AG10803 (cell line): ENCODE measurements at places on chromosomes 7 and 10.

- peak; percentile 15 for DNase-seq
Observed at GRCh38 chr7:18511351-18512140, 16.0 kb downstream of the HDAC9 start.

DNA sequence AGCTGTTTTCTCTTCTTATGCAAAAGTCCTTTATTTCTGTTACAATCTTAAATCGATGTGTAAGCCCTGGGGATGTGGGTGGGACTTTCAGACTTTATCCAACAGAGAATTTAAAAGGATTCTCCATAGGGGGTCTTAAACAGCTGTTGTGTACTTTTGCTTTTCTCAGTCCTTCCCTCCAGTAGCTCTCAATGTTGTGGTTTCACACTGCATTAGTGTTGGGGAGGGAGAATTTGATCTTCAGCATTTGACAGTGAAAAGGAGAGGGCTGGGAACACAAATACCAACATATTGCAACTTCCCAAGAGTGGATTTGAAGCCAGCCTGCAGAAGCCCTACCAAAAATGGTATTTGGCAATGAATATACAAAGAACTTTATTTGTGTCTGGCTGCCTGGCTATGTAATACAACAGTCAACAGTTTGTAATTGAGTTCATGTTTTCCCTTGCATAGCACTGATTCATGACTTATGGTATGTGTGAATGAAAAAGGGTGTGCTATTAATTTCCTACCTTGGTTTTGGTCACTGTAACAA, 80.1 kb upstream of the CAPZA2 start:
- peak; percentile 93 for DNase-seq

DNA sequence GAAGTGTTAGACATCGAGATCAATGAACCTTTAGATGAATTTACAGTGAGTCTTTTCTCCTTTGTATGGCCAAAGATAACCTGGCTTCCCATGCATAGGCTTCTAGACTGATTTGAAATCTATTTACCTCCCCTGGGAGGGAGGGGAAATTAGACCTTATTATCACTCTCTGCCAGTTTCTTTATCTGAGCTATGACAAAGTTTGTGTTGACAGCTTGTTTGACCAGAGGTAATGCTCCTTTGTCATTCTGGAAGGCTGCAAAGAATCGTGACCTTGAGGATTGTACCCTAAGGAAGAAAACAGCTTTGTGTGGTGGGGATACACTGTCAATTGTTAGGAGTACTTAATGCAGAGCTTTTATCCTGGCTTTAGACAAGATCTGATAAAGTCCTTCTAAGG, 36.4 kb downstream of the RBM33 start:
- DNase-seq, result no peak

DNA sequence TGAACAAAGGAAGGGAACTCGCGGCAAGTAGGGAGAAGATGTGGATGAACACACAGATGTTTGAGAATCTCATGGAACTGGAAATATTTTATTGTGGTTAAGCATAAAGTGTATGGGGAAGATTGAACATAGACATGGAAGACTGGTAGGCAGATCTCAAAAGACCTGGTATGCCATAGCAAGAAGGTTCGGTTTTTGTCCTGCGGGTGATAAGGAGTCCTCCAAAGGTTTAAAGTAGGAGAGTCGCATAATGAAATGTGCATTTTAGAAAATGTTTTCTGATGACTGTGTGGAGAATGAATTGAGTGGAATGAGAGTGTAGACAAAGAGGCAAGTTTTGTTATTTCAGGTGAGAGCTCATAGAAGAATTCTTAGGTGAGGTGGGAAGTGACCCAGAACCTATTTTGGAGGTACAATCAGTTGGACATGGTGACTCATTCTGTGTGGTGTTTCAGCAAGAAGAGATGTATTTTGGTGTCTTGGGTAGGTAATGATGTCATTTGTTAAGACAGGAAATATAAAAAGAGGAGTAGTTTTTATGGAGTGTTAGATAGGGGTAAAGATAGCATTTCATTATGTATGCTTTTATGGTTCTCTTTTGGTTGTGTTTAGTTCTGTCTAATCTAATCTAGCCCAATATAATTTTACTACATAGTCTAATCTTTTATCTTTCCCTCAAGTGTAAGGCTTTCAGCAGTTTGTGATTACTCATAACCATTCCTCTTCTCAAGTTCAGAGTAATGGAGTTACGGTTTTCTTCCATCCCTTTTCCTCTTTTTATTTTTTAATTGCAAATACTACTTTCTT, 239.2 kb downstream of the EXOC4 start:
- DNase-seq, result no peak

GRCh38 chr7:110987127-110987693, 103.7 kb upstream of the LRRN3 start:
- DNase-seq, result no peak

DNA sequence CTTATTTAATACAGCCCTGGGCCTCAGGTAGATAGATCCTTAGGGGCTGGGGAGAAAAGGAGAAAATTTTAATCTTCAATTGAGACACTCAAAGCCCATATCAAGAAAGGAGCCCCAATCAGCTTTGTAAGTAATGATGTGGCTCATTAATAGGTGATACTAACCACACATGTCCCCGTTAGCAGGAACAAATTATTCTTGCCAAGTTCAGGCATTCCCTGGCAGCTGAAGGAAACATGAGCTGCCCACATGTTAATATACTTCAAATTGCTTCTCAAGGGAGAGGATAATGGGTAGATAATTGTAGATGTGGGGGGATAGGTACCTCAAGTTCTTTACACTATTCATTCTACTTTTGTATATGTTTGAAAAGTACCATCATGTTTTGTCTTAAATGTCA, 14.5 kb downstream of the IFIT5 start:
- DNase-seq, result peak; percentile 36

DNA sequence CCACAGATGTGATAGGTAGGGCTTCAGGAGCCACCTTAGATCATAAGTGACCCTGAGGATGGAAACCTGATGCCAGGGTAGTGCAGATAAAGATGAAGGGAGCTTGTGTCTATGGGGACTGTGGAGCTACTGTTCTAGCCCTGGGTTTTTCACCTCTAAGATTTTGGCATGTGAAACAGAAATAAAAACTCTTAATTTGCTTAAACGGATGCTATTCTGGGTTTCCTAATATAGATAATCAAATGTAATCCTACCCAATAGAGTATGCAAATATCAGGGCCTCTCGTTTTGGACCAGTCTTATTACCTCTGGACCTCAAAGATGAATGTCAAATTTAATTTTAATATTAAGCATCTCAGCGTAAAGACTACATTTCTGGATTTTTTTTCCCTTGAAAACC, 49.3 kb downstream of the ABCB4 start:
- no peak for DNase-seq

DNA sequence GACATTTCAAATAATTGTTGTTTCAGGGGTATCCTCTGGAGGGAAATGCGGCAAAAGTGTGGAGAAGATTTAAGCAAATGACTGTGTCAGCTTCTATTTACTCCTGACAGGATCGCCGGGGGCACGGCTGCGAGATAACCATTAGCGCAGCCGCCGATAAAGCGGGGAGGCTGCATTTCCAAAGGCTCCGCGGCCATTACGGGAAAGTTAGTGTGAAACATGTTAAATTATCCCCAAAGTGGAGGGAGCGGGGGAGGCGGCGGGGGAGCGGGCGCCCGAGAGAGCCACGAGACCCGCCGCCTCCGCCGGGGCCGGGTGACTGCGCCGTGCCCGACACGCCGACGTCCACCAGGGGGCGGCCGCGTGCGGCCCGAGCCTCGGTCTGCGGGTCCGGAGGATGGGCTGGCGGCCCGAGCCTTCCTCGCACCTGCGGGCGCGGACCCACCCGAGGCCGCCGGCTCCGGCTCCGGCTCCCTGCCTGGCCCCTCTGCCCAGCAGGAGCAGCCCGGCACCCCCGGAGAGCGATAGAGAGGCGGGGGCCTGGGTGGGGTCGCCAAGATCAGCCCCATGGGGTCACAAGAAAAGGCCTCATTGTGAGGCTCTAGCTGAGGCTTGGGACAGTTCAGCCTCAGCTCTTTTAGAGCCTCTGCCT, 74.4 kb upstream of the PAX2 start:
- no peak for DNase-seq

GRCh38 chr10:131578472-131578970, 267.0 kb upstream of the TCERG1L start:
- DNase-seq, result no peak

GRCh38 chr7:158672975-158673374, 31.6 kb downstream of the NCAPG2 start:
- peak; percentile 32 for DNase-seq

DNA sequence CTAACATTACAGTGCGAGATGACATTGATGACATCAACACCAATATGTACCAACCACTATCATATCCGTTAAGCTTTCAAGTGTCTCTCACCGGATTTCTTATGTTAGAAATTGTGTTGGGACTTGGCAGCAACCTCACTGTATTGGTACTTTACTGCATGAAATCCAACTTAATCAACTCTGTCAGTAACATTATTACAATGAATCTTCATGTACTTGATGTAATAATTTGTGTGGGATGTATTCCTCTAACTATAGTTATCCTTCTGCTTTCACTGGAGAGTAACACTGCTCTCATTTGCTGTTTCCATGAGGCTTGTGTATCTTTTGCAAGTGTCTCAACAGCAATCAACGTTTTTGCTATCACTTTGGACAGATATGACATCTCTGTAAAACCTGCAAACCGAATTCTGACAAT, 4.3 kb downstream of the GPR22 start:
- DNase-seq, result no peak

- peak; percentile 53 for DNase-seq
Observed at GRCh38 chr7:7051206-7051877, 131.0 kb upstream of the C1GALT1 start.

DNA sequence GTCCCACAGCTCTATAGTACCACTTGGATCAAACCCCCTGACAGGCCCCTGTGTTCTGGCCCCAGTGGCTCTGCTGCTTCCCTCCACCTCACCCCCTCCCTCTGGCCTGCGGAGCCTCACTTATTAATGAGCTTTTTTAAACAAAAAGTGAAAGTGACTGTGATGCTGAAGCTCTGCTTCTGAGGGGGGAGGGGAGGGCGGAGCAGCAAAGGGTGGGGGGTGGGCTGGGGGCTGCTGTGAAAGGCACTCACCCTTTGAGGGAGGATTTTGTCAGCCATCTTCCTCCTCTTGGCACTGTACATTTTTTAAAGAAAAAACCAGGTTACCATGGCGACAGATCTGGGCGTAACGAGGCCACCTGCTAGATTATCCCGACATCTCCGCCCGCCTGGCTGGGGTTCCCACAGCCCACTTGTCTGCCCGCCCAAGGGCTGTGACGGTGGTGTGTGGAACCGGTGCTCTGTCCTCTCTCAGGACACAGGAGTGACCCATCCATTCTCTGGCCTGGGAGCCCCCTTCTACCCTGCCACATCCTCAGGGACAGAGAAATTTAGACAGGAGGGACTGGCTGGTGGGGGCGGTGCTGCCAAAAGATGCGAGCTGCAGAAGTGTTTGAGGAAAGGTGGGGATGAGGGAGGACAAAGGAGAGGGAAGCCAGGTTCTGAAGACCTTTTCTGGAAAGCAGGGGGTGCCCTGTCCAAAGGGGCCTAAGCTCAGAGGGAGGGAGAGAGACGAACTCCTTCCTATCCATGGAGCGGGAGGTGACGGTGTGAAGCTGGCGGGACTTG, 4.9 kb downstream of the SMARCD3 start:
- no peak for DNase-seq

DNA sequence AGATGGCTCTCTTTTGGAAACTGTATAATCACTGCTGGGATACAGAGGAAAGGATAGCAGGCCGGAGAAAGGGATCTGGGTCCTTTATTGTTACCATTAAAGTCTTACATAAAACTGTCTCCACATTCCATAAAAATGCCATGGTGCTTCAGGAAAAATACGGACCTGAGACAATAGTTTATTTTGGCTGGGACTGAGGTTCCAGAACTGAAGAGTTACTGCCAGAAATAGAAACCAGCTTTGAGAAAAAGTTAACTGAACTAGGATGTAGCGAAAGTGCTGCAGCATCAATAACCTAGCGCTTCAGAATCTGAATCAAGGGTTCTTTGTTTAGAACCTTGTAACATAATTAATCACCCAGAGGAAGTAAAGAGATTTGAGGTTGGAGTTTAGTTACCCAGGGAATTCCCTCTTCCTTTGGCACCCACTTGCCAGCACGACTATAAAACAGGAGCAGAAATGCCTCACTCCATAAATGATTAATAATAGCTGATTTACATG, 38.0 kb downstream of the MEOX2 start:
- no peak for DNase-seq

DNA sequence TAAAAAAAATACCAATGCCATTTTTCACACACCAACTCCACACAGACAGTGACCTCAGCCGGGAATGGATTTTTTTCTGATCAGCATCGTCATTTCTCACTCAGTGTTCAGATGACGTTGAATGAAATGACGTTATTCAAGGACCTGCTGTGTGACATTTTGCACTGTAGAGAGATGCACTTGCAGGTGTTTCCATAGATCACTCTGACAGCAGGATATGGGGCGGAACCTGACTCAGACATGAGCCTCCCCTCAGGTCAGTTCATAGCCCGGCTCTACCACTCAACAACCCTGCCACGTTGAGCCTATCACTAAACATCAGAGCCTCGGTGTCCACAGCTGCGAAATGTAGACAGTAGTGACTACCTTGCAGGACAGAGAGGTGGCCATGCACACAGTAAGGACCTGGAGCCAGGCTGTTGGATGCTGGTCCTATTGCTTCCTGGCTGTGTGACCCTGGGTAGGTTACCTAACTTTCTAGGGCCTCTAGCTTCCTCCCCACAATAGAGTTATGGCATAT, 41.4 kb upstream of the ANTXRL start:
- no peak for DNase-seq

DNA sequence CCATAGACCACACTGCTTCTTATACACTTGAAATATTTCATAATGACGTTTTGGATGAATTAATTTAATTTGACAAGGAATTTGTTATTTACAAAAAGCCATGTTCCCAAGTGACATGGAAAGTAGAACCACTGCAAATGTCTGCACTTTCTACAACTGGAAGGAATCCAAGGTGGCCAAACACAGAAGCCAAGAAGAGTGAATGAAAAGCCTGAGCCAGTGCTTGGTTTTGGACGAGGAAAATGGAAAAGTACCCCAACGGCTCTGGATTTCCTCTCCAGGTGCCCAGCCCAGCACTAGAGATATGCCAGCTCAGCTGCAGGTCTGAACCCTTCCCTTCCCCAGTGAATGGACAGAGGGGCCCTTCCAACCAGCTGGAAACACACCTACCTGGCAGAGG, 279.4 kb downstream of the TNS3 start:
- DNase-seq, result no peak

DNA sequence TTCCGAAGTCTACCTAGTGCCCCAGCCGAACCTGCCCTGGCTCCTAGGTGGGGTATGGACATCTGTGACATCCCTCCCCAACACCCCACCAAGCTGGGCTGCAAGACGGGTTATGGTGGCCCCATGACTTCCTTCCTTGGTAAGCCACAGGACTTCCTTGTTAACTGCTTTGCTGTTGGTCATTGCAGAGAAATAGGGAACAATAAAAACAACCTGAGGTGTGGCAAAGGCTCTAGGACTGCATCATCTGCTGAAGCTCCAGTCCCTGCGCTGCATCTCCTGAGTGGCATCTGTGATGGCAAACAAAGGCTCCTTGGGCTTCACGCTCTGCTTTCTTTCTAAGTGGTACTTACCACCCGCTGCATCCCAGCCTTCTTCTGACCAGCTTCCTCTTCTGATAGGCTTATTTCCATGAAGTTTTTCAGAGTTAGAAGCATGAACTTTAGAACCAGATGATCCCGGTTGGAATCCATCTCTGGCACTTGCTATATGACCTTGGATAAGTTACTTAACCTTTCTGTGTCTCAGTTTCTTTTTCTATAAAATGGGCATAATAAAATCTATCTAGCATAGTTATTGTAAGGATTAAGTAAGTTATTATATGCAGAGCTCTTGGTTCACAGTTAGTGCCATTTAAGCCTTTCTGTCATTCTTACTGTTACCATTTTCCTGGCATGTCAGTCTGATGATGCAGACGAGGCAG, 216.8 kb downstream of the RPS24 start:
- no peak for DNase-seq

GRCh38 chr7:39896840-39897239, 53.2 kb upstream of the CDK13 start:
- DNase-seq, result no peak
